ENCODE measurements at places on chromosomes 2 and 18. TPM values are rescaled to one million over a fixed set of nuclear protein-coding genes. Genes with fewer than 3 reads are reported as not detected.

UGT1A4 gene
- total RNA-seq, result not detected

DNA sequence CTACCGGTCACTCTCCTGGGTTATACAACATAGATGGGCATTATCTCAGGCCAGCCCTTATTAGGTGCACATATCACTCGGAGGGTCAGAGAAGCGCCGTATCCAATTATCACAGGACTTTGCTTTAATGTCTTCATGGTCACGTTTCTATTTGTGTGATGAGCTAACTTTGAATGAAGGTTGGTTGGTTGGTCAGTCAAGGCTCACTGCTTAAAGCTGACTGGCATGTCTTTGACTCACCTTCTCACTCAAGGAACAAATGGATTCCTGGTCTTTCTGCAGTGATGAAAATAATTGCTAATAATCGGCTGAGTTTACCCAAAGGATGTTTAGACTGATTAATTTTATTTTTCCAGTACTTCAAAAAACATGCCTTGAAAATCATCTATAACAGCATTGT, 39.7 kb downstream of the COLEC12 start:
- DNase-seq, result no peak

ANO7 gene
- total RNA-seq, result 0.83 TPM

GRCh38 chr18:60962625-60963024, 370.6 kb upstream of the CDH20 start:
- DNase-seq, result no peak

GRCh38 chr2:182300608-182301007, 126.2 kb downstream of the PDE1A start:
- no peak for DNase-seq

GRCh38 chr2:9809064-9809356, 34.3 kb upstream of the TAF1B start:
- no peak for DNase-seq

- no peak for DNase-seq
These were observed 39.3 kb downstream of the ICOS start for GRCh38 chr2:203975912-203976311.

DNA sequence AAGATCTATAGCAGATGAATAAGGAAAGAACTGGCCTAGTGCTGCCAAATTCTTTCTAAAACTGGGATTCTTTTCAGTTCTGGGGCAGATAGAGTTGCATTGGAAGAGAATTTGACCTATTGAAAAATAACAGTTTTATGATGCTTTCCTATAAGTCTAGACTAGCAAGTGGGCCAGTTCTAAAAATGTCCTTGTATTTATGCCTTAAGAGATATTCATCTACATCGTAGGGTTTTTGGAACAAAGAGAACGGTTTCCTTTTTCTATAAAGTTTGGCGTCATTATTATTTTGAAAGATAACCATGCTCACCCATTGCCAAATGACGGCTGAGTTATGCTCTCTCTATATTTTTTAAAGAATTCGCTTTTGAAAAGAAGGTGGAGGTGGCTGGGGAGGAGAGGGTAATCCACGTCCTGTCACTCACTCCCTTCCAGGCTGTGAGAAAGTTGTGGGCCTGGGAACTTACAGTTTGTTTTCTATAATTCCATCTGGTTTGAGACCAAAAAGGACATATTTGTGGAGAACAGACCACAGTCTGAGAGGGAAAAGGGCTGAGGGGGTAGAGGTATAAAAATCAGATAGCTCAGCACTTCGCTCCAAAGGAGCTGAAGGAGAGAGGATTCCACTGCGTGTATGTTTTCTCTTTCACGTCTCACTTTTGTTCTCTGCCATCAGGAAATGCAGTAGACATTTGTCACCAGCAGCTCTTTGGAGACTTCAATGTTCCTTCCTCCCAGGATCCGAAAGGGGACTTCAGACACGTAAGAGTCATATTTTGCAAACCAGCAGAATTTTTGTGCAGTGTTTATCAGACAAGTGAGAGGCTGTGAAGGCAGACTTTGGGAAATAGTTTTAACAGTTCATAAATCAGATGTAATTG, 281.9 kb upstream of the FN1 start:
- no peak for DNase-seq

STARD6 gene
- total RNA-seq, result not detected

- no peak for DNase-seq
These were observed 43.4 kb upstream of the NEUROD1 start for GRCh38 chr2:181723731-181724130.

DNA sequence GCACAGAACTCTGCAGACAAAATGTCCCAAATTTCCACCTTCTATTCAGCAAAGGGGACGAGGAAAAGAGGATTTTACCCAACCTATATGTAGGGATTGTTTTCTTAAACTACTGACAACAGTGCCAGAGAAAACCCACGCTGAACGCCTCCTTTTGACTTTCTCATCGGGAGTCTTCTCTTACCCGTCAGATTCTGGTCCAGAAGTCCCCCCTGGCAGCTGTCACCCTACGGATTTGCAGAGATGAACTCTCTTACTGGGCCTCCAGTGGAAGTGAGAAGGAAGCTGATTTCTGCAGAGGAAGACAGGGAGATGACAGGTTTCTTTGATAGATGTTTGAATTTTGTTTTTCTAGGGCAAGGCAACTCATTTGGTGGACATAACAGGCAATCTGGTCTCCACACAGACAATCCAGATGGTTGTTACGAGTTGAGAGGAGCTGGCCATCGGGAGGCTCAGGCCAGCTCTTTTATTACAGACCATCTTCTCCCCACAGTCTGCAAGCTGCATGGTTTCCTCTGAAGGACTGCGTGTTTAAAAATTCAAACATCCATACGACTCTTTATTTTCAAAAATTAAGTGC, 804.3 kb downstream of the RNF144A start:
- no peak for DNase-seq

- DNase-seq, result no peak
These were observed 46.4 kb upstream of the ODC1 start for GRCh38 chr2:10494351-10495066.

TMEM247 gene
- not detected for total RNA-seq

SLC4A3 gene
- not detected for total RNA-seq
